Fibroblast of skin of abdomen (primary cell): ENCODE measurements at places on chromosomes 3 and 15.

DNA sequence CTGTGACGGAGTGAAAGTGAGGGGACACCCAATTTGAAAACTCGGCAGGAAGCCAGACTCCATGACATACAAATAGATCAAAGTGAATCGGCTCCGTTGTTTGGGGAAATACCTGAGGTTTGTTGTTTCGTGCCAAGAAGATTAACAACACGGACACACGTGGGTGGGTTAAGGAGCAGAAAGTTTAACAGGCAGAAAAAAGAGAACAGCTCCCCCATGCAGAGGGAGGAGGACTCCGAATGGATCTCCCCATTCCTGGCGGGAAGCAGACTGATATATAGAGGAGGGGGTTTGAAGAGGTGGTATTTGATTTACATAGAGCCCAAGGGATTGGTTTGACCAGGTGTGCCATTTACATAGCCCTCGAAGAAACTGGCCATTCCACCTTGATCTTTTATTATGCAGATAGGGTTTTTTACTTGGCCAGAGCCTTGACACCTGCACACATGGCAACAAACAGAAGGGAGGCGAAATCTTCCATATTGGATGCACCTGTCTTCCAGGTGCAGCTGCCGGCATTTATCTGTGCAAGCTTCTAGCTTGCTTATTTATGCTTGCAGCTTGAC lies 4.8 kb upstream of the SACM1L start:
- DNase-seq: no peak

DNA sequence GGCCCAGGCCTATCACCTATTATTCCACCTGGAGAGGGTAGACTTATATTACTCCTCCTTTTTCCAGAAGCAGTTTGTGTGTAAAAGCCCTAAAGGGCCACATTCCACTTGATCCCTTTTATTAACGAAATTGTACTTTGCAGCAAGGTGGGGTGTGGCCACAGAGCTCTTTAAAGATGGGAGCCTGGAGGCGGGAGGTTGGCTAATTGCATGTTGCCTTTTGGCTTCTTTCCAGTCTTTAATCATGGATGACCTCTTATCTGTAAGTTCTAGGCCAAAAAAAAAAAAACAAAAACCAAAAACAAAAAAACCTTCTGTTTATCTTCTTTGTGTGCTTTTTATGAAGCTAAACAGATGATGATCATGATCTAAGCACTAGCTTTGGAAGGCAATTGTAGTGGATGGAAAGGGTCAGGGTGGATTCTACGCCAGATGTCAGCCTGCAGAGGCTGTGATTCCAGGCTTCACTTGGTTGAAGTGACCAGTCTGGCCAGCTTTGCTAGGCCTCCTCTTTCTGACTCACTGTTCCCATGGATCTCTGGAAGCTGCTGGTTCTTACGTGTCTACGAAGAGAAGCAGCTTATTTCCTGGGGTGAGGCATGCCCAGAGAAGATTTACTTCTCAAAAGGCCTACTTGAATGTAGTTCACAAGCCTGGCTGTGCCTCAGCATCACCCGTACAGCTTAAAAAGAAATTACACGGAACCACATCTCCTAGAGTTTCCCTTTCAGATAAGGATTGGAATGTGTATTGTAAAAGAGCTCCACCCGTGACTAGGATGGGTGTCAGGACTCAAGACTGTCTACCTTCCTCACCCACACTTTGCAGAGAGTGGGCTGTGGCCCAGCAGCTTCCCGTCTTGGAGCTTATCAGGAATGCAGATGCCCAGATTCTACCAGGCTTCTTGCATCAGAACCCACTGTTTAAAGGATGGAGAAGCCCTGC lies 330.9 kb upstream of the C2CD4B start:
- DNase-seq: peak; percentile 68

- DNase-seq: no peak
Measured at GRCh38 chr3:48426401-48426909, 3.4 kb downstream of the PLXNB1 start.

DNA sequence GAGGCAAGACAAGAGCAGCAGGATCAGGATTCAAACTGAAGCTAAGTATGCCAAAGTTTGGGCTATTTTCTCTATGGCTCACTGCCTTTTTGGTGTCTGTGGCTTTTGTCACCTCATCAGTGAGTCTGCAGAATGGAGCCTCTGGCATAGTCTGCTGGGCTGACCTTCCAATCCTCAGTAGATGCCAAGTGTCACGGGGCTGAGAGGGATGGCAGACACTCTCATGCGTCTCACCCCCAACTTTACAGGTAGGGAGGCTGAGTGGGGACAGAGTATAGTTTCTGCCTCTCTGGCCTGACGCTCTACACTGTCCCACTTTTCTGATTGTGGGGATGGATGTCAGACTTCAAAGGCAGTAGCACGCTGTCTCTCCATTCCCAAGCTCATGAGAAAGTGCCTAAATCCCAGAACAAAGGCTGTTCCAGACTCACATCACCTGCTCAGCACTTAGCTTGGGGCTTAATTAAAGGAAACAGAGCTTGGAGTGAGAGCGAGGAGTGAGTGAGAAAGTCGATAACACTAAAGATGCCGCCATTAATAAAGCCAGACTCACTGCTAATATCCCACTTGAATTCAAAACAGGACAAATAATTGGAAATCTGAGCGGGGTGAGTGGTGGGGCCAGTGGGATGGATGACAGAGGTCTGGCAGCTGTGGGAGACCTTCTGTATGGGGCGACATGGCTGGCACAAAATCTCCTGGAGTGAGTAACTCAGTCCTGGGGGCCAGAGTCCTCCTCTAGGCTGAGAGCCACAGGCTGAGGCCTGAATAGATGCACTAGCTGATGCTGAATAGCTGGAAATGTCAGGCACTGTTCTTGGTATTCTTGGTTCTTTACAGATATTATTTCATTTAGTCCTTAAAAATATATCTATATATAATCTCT lies 78.4 kb upstream of the MRPS22 start:
- DNase-seq: no peak

GRCh38 chr15:20271647-20272046 lies 270.0 kb downstream of the GOLGA6L6 start:
- DNase-seq: no peak

- DNase-seq: peak; percentile 18
Measured at GRCh38 chr3:112437146-112438022, 61.9 kb downstream of the BTLA start.

DNA sequence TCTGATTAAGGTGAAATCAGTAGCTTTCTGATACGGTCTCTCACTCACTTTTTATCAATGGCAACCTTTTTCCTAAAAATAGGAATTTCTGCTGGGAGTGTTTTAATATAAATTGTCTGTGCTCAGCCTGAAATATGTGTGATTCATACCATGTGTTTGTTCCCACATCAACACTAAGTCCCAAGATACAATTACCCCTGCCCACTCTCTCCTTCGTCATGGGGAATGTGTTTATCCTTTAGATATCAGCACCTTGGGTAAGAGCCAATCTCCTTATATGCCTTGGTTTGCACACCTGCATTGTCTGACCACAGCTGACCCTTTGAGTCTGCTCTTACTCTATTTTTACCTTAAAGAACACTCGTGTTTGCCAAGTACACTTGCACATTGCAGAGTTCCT lies 356.4 kb downstream of the LPP start:
- DNase-seq: peak; percentile 74

DNA sequence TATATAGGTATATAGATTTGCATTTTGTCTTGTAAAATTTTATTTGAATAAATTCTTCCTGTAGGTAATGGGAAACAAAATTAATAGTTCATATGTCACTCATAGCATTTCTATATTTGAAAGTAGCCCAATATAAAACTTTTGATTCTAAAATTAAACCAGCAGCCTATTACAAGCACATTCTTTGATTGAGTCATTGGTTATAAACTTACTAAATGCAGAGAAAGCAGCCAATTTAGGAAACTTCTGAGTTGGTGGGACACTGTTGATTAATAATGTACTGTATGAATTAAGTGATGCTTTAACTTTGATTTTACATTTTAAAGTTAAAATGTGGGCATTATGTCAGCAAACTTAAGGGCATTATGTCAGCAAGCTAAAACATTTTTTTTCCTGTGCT lies 34.5 kb downstream of the NR1D2 start:
- DNase-seq: no peak

DNA sequence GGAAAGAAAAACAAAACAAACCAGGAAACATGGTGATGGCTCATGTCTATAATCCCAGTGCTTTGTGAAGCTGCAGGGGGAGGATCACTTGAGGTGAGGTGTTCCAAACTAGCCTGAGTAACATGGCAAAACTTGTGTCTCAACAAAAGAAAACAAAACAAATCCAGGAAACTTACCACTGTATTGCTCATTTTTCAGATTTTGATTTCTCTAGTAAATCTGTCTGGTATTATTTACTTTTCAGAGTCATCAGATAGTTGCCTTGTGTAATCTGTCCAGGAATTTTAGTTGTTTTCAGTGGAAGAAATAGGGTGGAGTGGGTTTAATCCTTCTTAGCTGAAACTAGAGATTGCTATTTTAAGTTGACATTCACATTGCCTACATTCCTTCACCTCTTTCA lies 91.8 kb upstream of the ALCAM start:
- peak; percentile 40 for DNase-seq

- DNase-seq: no peak
Measured at GRCh38 chr3:1623896-1624295, 474.8 kb upstream of the CNTN4 start.

- DNase-seq: no peak
Measured at GRCh38 chr3:3110749-3111361, 681 bp upstream of the IL5RA start.

DNA sequence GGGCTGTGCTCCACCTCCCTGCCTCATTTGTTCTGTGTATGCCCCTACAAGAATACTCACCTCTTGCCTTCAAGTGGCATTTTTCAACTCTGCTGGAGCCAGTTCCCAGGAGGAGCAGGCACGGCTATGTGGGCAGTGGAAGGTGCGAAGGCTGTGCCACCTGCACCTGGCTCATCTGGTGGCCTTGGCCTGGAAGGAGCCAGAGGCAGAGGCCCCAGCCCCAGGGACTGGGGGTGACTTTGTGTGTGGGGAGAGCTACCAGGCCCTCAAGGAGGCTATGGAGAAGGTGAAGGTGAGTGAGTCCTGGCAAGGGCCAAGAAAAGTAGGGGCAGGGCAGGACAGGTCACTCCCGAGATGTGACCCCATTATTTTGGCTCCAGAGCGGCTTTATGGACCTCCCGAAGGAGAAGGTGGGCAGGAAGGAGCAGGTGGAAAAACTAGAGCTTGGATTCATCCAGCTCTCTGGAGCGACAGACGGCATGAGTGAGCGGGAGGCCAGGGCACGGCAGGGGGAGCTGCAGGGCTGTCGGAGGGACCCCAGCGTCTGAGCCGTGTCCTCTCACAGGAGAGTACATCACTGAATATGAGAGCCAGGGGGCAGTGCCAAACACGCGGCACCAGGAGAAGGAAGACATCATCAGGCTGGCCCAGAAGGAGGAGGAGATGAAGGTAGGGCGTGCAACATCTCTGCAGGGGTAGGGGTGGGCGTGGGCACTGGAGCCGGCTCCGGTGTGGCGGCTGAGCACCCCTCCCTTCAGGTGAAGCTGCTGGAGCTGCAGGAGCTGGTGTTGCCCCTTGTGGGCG lies 57.3 kb upstream of the UBE2Q2 start:
- peak; percentile 8 for DNase-seq

DNA sequence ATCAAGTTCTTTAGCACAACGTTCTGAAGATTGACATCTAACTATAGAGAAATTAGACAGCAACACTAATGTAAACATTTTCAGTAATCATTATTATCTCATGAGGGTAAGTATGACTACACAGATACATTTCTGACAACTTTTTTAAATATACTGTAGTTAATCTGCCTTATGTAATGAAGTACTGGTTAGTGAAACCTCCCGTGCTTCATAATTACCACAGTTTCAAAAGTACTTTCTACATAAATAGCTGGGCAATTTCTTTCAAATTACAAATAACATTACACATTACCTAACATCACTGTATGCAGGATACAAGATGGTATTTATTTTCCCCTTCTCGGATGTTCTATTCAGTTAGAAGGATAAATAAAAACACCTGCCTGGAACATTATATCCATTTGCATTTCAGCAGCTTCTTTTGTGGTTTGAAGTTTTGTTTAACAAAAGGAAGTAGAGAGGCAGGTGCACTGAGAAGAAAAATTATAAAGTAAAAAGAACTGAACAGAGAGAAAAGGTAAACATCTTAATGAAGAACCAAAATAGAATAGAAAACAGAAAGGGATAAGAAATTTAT lies 1241.5 kb upstream of the GBE1 start:
- no peak for DNase-seq

- no peak for DNase-seq
Measured at GRCh38 chr3:160531311-160531710, 34.1 kb downstream of the KPNA4 start.

DNA sequence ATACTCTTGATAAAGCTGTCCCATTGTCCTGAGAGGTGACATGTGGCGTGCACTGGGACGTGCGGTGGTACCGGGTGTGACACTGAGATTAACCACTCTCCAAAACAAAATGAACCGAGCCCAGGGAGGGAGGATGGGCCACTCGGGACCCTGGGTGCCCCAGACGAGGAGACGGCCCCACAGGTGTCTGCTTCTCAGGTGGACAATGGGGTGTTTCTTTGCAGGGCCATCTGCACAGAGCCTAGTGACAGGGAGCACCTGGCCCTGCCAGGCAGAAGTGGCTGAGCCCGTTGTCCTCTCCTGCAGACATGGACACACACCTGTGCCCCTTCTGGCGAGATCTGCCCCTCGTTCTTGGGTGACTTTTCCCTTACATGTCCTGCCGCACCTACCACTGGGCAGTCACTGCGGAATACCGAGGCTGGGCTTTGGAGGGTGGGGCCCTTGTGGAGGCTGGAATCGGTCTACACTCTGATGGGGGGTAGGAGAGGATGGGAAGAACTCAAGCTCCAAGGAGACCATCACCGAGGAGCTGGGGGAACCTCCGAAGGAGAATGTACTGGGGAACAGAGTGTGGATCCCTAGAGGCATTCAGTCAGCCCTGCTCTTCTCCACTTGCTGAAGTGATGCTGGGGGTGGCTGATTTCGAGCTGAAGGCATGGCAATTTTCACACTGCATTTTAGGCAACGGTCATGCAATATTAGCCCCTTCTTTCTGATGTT lies 153.5 kb downstream of the ATP10A start:
- no peak for DNase-seq

GRCh38 chr15:101115393-101115785 lies 136.5 kb downstream of the CHSY1 start:
- DNase-seq: no peak

DNA sequence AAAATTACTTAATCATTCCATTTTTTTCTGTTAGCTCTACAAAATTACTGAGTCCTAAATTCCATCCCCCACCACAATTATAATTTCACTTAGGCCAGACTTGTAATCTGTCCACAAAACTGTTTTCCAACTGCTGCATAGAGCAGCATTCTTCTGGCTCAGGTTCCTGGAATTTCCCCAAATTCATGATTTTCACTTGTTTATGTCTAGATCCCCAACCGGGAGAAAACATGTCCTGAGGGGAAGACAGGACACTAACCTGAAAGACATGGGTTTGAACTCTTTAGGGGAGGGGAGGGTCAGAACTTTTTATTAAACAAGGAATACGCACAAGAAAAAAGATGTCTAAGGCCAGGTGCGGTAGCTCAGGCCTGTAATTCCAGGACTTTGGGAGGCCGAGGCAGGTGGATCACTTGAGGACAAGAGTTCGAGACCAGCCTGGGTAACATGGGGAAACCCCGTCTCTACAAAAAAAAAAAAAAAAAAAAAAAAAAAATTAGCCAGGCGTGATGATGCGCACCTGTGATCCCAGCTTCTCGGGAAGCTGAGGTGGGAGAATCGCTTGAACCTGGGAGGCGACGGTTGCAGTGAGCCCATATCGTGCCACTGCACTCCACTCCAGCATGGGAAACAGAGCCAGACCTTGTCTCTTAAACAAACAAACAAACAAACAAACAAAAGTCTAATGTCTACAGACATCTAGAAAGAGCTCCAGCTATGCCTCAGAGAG lies 1.5 kb downstream of the ETFA start:
- DNase-seq: no peak
